ENCODE measurements at places on chromosomes 4 and X.

- no peak for DNase-seq
Observed at GRCh38 chr4:1489639-1489995, 83.4 kb upstream of the NKX1-1 start.

GRCh38 chr4:89800527-89801103 lies 36.3 kb downstream of the SNCA start:
- DNase-seq: no peak

GRCh38 chrX:109716431-109717028 lies 16.5 kb downstream of the ACSL4 start:
- no peak for DNase-seq

DNA sequence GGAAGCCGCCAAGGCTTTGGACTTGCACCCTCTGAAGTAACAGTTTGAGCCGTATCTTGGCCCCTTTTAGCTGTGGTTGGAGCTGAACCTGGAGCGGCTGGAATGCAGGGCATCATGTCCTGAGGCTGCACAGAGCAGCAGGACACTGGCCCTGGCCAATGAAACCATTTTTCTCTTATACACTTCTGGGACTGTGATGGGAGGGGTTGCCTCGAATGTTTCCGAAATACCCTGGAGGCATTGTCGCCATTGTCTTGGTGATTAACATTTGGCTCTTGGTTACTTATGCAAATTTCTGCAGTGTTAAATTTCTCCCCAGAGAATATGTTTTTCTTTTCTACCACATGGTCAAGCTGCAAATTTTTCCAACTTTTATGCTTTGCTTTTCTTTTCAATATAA lies 137.2 kb downstream of the MAGEC1 start:
- no peak for DNase-seq

GRCh38 chr4:181863856-181864255 lies 379.3 kb upstream of the TENM3 start:
- no peak for DNase-seq

- no peak for DNase-seq
Observed at GRCh38 chr4:139054791-139055505, 39.4 kb downstream of the NOCT start.

DNA sequence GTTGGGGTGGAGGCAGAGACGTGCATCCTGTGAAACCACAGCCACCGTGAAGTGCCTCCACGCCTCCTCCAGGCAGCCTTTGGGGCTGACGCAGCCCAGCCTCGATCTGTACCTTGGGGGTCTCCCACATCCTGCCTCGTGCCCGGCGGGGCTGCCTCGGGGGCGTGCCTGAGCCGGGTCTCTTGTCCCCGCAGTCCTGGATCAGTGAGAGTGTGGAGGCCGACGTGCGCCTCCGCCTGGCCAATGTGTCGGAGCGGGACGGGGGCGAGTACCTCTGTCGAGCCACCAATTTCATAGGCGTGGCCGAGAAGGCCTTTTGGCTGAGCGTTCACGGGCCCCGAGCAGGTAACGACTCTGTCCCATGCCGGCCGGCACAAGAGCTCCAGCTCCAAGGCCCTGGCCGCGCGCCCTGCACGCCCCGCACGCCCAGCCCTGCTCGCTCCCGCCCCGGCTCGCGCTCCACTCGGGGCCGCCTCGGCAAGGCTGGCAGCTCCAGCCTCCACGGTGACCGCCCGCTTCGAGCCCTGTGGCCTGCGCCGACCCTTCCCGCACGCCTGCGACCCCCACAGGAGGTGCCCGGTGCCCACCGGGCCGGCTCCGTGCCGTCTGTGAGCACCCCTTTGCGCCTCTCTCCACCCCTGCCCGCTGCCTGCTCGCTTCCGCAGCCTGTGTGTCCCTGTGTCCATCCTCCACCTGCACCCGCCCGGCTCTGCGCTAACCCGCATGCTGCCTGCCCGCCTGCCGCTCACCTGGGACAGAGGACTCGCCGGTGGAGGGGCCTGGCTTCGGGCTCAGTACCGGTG lies 9.8 kb downstream of the FGFR3 start:
- DNase-seq: no peak

- no peak for DNase-seq
Observed at GRCh38 chr4:80814266-80814665, 216.2 kb upstream of the BMP3 start.

GRCh38 chr4:184061582-184061981 lies 156.1 kb downstream of the ENPP6 start:
- no peak for DNase-seq

DNA sequence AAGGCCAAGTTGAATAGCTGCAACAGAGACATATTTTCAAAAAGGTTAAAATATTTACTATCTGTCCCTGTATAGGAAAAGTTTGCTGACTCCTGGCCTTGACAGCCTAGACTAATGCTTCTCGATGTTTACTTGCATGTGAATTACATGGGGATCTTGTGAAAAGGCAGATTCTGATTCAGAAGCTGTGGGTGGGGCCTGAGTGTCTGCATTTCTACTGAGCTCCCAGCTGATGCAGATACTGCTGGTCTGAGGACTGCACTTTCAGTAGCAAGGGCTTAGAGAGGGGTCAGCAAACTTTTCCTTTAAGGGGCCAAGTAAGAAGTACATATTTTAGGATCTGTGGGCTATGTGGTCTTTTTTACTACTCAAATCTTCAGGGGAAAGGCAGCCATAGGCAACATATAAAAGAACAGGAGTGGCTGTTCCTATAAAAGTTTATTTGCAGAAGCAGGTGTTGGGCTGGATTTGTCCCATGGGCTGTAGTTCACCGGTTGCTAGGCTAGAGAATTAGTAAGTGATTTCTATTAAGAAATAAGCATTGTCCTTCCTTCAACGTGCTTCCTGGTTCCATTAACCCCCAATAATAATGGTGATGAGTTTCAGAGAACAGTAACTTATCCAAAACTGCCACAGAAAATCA lies 97.2 kb upstream of the PDE5A start:
- no peak for DNase-seq

- no peak for DNase-seq
Observed at GRCh38 chr4:1982124-1983052, 26.4 kb downstream of the NELFA start.

DNA sequence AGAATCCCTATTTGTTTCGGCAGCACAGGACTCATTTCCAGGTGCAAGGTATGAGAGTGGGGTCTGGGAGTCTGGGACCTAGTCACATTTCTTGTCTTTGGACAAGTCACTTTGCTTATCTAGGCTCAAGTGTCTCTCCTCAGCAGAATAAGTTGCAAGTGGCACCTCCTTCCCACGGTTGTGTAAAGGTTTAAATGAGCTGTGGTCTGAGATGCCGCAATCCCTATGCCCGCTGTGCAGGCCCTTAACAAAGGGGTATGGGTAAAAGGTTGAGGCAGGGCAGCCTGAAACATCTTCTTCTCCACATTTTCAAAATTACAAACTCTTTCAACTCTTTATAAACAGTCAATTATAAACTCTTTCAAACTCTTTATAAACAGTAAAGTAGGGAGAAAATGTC lies 93.7 kb downstream of the RTL5 start:
- DNase-seq: no peak

- DNase-seq: no peak
Observed at GRCh38 chr4:3186609-3187008, 62.4 kb upstream of the MSANTD1 start.

DNA sequence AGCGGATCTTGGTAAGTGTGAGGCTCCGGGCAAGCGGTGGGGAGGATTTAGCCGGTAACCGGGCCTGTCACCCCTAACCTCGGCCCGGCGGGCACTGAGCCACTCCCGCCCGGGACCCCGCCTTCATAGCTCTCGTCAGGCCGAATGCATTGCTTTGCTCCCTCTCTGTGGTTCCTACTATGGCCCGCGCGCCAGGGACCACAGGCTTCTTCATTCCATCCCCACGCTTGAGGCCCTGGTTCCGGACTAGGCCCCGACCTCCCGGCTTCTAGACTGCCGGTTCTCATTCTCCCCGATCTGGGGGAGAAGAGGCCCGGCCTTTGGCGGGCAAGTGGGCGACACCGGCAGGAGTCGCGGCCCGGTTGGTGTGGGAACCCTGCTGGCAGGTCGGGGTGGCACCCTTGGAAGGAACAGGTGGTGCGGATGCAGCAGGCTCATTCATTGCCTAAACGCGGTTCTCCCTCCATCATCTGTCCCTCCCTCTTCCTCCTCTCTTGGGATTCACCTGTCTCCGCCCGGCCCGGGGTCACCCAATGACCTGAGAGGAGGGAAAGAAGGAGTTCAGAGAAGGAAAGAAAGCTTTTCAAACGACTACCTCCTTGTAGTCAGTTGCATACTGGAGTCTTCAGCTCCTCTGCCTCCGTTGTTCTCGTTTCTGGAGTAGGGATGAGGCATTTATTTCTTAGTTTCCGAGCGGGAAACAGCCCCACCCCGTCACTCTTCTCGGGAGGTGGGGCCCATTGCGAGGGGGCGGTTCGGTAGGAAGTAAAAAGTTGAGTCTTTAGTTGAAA lies at the start of gene NDUFC1:
Gene NDUFC1, minus strand, starts transcription at position 657 of the 791 bp plus-strand sequence. CDS start 6,679 bp downstream, outside the sequence.
- DNase-seq: peak; percentile 15

GRCh38 chrX:83511208-83511607 lies 3.1 kb downstream of the POU3F4 start:
- no peak for DNase-seq

- DNase-seq: no peak
Observed at GRCh38 chrX:115284877-115285276, 4.6 kb upstream of the LUZP4 start.

- no peak for DNase-seq
Observed at GRCh38 chrX:68186552-68187262, 246.6 kb downstream of the OPHN1 start.

- DNase-seq: no peak
Observed at GRCh38 chr4:33091961-33092360, 2371.8 kb downstream of the PCDH7 start.

DNA sequence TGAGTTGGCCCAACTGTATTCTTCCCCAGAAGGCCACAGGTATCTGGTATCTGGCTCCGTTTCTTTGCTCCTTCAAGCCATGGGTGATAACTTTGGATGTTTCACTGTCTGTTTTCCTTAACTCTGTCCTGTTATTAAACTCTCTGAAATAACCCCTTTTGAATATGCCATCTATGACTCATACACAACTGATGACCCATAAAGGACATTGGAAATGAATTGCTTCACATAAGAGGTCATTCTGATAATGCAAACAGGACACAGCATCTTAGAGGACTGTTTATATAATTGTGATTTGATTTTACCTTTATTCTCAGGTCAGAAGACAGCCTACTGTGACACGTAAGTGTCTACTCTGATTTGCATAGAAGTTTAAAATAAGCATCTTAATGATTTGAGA lies 227.7 kb downstream of the VEGFC start:
- no peak for DNase-seq

DNA sequence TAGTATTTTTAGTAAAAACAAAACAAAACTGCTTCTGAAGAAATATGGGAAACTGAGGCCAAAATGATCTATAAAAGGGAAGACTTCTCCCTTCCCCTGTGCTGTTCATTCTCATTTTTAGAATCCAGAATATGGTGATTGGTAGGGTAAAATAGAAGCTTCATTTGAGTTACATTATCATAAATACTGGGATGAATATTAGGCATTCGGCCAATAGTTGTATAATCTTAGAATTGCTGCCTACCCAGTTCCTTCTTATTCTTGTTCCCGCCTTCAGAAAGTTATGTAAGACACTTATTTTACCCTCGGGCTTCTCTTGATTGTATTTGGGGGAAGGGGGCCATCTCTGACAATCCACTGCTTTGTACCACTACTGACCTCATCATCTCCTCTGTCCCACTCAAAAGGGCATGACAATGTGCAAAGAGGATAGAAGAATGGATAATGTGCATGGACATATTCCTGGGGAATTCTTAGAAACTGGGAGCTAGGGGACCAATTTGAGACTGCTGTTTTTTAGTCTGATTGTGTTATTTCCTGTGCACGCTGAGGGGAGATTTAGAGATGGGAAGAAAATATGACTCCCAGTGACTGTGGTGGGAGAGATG lies 588 bp downstream of the ART3 start:
- no peak for DNase-seq

DNA sequence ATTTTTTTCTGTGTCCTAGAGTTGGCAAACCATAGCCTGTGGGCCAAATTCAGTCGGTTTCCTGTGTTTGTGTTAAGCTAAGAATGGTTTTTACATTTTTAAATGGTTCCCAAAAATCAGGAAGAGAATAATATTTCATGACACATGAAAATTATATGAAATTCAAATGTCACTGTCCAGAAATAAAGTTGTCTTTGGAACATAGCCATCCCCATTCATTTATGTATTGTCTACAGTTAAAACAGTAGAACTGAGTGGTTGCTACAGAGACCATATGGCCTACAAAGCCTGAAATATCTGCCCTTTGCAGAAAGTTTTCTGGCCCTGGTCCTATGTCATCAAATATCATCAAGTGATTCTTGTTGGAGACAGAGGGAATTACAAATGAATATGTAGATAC lies 15.5 kb downstream of the FRMPD4 start:
- DNase-seq: no peak

DNA sequence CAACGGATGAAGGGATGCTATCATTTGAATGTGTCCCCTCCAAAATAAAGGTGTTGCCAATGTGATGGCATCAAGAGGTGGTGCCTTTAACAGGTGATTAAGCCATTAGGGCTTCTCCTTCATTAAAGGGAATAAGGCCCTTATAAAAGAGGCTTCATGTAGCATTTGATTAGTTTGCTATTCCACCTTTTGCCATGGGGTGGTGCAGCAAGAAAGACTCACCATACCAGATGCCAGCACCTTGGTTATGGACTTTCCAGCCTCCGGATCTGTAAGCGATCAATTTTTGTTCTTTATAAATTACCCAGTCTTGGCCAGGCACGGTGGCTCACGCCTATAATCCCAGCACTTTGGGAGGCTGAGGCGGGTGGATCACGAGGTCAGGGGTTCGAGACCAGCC lies 7.9 kb upstream of the SLC25A43 start:
- no peak for DNase-seq

- DNase-seq: peak; percentile 69
Observed at GRCh38 chr4:141220691-141221659, at the start of gene ZNF330. Gene ZNF330 (plus strand): TSS chr4:141220895. CDS start chr4:141222372, 1,477 bp downstream.

- no peak for DNase-seq
Observed at GRCh38 chr4:122895336-122895995, 26.9 kb downstream of the NUDT6 start.

GRCh38 chrX:155215443-155216178 lies 649 bp upstream of the VBP1 start:
- DNase-seq: peak; percentile 34

DNA sequence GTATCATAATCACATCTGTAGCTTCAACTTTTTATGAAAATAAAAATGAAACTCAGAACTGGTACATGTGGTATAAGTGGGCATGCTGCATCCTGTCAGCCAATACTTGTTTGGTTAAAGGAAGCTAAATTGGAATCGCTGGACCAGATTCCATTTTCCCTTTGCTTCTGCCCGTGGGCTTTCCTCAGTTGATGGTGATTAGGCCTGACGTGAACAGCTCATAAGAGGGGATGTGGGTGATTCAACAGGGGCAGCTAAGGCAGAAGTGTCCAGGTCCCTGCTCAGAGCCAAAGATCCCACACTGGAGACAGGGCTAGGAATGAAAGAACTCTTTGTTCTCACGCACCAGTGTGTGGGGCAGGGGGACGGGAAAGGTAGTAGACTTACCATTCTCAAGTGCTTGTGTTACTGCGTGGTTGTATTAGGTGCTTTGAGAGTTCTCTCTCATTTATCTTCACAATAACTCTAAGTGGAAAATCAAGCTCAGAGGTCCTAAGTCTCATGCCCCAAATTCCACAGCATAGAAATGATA lies 63.2 kb upstream of the GUCY1A1 start:
- DNase-seq: no peak

- no peak for DNase-seq
Observed at GRCh38 chr4:85929961-85930665, 429.7 kb downstream of the MAPK10 start.

Data from NCI-H2227 treated with DMSO at 0.1 percent for 48 hours (cell line).